ENCODE measurements at places on chromosomes 4 and X.
A peak's percentile ranks its signal among the peaks of the same experiment; 100 is the strongest.

DNA sequence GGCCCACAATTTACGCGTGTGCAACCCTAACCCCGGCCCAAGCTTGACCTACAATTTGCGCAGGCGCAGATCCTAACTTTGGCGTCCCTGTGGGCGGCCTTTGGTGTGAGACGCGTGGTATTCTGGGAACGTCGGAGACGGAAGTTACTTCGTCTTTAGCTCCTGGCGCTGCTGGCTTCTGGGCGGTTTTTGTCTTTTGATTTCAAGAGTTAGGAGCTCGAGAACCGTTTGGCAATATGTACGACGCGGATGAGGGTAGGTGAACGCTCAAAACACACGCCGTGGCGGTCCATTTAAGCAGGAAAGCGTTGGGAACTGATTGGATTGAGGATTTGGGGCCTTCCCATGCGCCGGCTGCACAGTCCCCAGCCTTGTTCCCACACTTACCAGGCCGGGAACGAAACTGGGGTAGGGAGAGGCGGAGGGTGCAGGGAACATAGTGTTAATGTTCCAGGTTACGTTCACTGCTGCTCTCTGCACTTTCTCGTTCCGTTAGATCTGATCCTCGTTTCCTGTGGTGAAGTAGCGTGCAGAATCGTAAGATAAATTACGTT lies at the start of gene POLR2B:
Gene POLR2B (plus strand): TSS at position 147 of the 554 bp plus-strand sequence. CDS start 90 bp downstream, at position 237.
- peak; percentile 86 for DNase-seq

GRCh38 chrX:114626323-114626722 lies 42.4 kb downstream of the HTR2C start:
- no peak for DNase-seq

- no peak for DNase-seq
Observed at GRCh38 chr4:85573270-85573669, 98.3 kb downstream of the ARHGAP24 start.

DNA sequence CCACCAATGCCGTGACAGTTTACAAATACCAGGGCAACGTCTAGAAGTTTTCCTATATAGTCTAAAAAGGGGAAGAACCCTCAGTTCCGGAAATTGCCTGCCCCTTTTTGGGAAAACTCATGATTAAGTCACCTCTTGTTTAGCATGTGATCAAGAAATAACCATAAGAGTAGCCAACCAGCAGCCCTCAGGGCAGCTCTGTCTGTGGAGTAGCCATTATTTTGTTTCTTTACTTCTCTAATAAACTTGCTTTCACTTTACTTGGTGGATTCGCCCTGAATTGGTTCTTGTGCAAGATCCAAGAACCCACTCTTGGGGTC lies 20.0 kb upstream of the HOPX start:
- no peak for DNase-seq

DNA sequence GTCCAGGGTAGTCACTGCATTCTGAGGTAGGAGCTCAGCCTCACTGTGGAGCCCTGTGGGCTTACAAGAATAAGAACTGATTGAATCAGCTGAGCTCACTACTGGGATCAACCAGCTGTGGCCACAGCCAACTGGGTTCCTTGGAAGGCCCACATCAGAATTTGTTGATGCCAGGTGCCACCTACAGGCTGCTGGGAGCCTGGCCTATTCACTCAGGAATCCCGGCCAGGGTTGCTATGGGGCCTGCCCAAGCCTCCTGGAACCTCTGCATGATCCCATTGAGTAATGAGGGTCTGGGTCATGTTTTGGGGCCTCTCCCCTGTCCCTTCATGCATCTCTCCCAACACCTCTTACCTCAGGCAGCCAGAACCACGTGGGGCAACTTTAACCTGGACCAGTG lies 53.9 kb upstream of the KIAA1210 start:
- DNase-seq = no peak

- no peak for DNase-seq
Observed at GRCh38 chr4:126028876-126029275, 714.1 kb downstream of the FAT4 start.

DNA sequence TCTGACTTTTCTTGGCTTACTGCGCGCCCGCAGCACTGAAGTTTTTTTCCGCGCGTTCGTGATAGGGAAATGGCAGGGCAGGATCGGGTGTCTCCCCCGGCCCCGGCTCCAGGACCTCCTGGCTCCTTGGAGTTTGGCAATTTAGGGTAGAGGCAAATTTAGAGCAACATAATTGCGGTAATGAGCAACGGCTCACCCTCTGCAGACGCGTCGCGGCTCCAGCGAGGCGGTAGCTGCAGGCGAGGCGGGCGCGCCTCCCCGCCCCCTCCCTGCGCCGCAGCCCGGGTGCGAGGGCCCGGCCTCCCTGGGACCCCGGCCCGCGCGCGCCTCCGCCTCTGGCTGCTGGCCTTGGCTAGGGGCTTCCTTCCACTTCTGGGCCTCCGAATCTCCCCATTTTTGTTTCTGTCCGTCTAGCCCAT lies 6.2 kb downstream of the MSX1 start:
- DNase-seq = no peak

DNA sequence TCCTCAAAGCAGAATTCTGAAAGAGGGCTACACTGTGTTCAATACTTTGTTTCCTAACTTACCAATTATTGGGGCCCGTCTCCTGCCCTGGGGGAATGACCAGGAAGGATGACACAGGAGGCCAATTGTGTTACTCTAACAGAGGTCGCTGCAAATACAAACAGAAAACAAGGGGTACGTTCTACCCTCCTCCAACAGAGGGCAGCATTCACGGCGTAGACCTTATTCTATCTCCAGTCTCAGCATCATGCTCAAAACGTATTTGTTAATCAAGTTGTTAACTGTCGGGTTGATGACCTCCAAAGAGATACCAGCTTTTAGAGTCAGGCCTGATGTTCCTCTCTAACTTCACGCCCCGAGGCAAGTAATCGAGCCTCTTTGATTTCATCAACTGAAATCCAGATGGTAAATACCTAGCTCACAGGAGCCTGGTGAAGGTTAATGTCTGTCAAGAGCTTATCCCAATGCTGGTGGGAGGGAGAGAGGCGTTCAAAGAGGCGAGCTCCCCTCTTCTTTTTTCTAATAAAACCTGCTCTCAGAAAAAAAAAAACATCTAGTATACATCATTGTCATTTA lies 181.0 kb upstream of the KCNIP4 start:
- no peak for DNase-seq

DNA sequence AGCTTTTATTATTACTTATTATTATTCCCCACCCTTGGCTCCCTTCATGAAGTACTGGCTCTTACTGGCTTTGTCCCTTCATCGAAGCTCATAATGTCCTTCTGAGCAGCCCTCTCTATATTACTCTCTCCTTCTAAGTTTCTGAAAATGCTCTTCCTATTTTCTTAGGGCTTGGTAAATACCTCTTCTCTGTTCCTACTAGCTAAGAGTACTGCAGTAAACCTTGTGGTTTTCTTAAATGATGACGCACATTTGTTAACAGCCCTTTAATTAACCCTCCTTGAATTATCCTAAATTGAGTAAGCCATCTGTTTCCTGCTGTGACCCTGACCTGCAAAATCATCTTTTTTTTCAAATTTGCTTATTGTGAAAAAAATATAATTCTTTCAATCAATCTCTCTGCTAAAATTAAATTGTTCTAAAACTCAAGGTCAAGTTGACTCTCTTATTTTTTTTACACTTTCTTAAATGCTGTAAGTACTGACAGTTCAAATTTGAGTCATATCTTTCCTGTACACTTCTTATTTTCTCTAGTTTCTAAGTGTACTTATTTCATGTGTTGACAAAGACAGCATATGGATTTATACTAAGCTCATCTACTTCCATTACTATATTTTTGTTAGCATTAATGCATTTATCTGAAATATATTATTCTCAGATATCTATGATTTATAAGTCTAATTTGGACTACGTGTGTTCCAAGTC lies 148.9 kb downstream of the ADAM29 start:
- DNase-seq = no peak

- DNase-seq = no peak
Observed at GRCh38 chr4:74038086-74038424, 434 bp downstream of the CXCL3 start.

DNA sequence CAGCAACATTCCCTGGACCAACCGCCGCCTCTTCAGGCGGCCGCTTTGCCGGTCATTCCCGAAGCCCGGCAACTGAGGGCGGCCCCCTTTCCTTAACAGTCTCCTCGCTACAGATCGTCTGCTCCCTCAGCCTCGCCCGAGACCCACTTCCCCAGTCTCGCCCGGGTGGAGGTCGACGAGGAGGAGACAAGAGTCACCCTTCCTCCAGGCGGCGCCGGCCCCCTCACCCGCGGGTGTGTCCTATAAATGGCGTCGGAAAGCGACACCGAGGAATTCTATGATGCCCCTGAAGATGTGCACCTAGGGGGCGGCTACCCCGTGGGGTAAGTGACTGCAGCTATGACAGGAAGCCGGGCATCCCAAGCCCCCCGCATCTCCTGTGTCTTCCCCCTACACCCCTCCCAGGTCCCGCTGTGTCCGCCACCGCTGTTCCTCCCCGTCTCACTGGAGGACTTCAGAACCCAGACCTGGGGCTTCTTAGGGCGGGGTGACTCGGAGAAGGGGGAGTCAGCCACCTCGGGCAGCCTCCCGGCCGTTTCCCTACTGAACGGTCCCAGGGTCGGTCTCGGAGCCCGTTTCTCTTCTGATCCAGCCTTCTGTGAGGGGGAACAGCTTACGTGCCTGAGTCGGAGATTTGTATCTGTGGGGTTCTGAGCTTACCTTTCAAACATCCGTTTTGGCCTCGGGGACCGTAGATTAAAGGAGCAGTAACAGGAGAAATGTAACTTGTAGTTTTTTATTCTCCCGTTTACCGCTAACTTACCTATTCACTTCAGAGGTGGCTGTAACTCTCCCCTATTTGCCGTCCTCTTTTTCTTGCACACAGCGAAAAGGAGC lies 570 bp downstream of the WDR44 start:
- no peak for DNase-seq

DNA sequence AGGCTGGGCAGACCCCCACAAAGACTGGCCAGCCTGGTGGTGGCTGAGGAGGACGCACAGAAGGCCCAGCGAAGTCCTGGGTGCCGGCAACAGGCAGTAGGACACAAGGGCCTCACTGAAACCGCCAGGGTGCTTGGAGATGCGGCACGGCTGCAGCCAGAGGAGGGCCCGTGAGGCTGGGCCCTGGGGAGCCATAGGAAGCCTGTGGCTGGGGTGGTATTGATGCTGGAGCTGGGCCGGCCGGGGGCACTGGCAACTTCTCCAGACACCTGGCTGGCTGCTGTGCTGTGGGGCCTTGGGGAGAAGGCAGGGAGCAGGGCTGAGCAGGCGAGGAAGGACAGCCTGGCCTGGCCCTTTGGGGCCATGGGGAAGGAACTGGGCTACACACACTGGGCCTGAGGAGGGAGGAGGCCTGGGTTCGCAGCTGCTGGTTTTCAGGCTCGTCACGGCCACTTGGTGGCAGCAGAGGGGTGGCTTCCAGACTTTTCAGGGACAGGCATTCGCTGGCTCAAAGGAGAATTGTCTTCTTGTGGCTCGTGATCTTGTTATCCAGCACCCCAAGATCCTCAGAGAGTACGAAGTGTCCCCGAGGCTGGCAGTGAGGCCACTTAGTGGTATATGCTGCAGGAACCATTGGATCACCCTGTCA lies 37.2 kb downstream of the ATP2B3 start:
- DNase-seq = no peak

DNA sequence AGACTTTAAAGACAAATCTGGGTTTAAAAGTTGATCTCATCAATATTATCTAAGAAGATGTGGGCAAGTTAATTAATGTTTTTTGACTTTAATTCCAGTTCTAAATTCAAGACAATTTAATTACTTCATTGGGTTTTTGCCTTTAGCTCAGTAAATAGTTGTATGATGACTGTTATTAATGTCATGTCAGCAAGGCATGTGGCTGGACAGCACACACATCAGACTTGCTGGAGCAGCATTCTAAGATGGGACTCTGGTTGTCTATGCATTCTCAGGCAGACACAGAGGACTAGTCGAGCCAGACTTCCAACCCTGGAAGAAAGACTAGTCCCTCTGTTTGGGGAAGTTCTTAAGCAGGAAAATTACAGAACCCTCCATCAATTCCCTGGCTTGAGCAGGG lies 180.7 kb upstream of the GK2 start:
- no peak for DNase-seq

DNA sequence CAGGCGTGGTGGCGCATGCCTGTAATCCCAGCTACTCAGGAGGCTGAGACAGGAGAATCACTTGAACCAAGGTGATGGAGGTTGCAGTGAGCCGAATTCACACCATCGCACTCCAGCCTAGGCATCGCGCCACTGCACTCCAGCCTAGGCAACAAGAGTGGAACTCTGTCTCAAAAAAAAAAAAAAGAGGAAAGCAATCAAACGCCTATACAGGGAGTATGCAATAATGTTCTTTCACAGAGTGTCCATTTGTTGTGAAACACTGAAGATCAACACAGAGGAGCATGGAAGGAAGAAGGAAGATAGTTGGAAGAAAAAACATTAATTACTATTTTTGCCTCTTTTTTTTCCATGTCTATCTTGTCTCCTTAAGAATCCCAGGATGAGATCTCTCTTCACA lies 113.4 kb downstream of the FBXO8 start:
- DNase-seq = no peak

GRCh38 chr4:9927341-9928007 lies 93.8 kb downstream of the SLC2A9 start:
- no peak for DNase-seq

DNA sequence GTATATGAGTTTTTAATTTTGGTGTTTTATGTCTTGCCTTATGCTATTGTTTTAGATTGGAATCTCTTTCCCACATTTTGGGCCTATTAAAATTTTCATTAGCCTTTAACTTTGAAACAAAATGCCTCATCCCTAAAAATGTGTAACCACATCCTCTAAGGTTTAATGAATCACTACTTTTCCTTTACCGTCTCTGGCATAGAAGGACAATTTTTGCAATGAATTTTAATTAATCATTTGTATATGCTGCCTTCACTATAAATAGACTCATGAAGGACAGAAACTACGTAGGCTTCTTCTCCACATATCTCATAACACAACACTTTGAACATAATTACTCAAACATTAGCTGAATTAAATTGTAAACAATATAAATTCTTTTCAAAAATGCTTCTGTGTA lies 421.5 kb downstream of the NLGN4X start:
- no peak for DNase-seq

- no peak for DNase-seq
Observed at GRCh38 chr4:79638735-79639134, 230.7 kb upstream of the GK2 start.

GRCh38 chrX:132591719-132592275 lies 103.0 kb upstream of the MBNL3 start:
- no peak for DNase-seq

Measured in CMK (cell line).